ENCODE measurements at places on chromosomes 7 and 10. TPM values are rescaled to one million over a fixed set of nuclear protein-coding genes. Genes with fewer than 3 reads are reported as not detected.

DNA sequence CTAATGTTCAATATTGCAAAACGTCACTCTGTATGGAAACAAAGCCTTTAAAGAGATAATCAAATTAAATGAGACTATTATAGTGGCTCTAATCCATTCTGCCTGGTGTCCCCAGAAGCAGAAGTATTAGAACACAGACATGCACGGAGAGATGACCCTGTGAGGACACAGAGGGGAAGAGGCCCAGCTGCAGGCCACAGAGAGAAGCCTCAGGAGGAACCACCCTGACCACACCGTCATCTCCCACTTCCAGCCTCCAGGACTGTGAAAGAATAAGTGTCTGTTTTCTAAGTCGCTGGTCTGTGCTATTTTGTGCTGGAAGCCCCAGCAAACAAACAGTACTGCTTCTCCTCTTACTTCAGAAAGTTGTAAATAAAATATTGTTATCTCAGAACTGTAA is 283.5 kb upstream of the ADARB2 start:
- no peak overlapping the region for H3K4me3 ChIP-seq
- no peaks in the 10 kb centered on the region for H3K36me3 ChIP-seq
- no peak for DNase-seq
- H3K27me3 ChIP-seq = no peaks in the 10 kb centered on the region
- no peak overlapping the region for H3K27ac ChIP-seq
- H3K4me1 ChIP-seq = no peaks in the 10 kb centered on the region

DNA sequence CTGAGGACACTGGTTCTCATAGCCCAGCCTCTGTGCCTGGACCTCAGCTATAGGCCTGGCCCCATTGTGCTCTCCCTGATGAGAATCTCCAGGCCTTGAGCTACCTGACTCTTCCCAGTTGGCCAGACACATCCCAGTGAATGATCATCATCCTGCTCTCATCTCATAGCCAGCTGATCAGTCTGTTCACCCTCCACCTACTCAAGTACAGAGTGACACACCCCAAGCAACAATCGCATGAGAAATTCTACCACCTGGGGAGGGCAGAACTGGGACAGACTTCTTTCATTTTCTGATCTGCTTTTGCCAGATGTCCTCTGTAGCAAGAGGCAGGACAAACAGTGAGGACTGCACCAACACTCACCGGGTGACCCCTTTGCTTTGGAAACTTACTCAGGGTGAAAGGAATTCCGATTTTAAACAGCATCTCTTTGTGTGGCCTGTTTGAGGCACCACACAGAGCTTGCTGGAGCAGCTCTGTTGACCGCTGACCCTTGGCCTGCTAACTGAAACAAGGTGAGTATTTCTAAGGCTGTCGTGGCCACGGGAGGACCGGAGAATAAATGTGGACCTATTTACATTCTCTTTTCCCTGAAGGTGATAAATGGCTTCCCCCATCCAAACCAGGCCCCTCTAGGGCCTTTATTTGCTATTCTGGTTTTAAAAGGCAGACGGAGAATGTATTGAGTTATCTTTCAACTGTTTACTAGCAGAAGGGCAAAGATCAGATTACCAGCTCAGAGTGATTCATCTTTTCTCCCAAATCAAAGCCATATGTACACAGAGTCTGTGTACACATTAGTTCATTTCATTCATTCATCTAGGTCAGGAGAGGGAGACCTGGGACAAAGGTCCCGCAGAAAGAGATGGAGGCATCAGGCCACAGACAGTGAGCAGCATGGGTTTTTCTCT is 181.4 kb upstream of the TNS3 start:
- no peaks in the 10 kb centered on the region for H3K4me1 ChIP-seq
- DNase-seq = no peak
- H3K27me3 ChIP-seq = peaks cover 4% of the 10 kb centered on the region
- no peak overlapping the region for H3K27ac ChIP-seq
- H3K36me3 ChIP-seq = no peaks in the 10 kb centered on the region

- DNase-seq = no peak
- no peaks in the 10 kb centered on the region for H3K36me3 ChIP-seq
- no peak overlapping the region for H3K27ac ChIP-seq
- H3K4me3 ChIP-seq = no peak overlapping the region
- H3K4me1 ChIP-seq = peaks cover 5% of the 10 kb centered on the region
- H3K27me3 ChIP-seq = no peaks in the 10 kb centered on the region
Observed at GRCh38 chr10:46220187-46220586, 66.6 kb upstream of the ANTXRL start.

DNA sequence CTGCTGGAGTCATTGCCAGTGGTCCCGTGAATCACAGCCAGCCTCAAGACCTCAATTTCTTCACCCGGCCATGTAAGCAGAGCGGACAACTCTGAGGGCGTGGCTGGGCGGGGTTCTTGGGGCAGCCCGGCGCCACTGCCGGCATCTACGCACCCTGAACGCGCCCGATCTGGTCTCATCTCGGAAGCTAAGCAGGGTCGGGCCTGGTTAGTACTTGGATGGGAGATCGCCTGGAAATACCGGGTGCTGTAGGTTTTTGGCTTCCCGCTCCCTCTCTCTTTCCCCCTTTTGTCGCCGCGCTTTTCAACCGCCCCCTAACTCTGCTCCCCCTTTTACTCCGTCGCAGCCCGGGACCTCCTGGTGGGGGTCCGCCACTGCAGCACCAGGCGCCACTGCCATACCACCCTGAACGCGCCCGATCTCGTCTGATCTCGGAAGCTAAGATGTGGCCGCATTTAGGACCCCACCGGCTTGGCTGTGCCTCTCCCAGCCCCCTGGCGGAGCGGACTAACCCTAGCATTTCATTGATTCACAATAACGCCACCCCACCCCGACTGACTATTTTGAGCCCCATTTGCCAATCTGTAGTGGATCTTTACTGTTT is 25.3 kb downstream of the GARIN1A start:
- peaks cover 63% of the 10 kb centered on the region for H3K27me3 ChIP-seq
- no peak overlapping the region for H3K27ac ChIP-seq
- peak; percentile 61 for DNase-seq
- H3K4me1 ChIP-seq = peaks cover 11% of the 10 kb centered on the region

DNA sequence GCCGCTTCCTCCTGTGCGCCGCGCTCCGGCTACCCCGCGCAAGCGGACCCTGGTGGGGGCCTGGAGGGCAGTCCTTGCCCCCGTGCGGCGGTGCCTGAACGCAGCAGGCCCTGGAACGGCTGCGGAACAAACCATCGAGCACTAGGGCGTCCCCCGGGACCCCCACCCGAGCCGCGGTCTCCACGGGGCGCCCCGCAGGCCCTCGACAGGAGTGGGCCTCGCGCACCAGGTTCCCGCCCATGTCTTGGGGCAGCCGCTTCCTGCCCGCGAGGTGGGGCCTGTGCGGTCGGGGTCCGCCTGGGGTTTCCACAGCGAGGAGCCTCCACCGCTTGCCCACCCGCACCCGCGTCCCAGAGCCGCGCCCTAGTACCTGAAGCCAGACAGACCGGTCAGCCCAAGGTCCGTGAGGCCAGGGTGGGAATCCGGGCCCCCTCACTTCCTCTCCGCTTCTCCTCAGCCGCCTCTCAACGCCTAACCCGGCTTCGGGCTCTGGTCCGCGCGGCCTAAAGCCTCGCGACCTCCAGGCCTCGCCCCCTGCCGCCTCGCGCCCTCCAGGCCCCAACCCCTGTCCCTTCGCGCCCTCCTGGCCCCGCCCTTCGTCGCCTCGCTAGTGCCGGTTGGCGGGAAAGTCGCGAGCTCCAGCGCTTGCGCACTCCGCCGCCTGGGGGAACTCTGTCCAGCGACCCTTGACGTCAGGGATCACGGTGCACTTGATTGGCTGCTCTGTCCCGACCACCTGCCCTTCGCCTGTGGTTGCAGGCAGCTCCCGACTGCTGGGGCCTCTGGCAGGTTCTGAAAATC is 7.0 kb upstream of the GBX1 start:
- no peak overlapping the region for H3K4me3 ChIP-seq
- no peak overlapping the region for H3K27ac ChIP-seq
- peaks cover 9% of the 10 kb centered on the region for H3K4me1 ChIP-seq
- H3K36me3 ChIP-seq = no peaks in the 10 kb centered on the region
- no peak for DNase-seq

GRCh38 chr7:153193144-153193595 is 433.6 kb downstream of the ACTR3B start:
- no peak overlapping the region for H3K4me3 ChIP-seq
- no peaks in the 10 kb centered on the region for H3K4me1 ChIP-seq
- no peaks in the 10 kb centered on the region for H3K27me3 ChIP-seq
- no peak overlapping the region for H3K27ac ChIP-seq

- peak; percentile 44 for DNase-seq
- no peaks in the 10 kb centered on the region for H3K36me3 ChIP-seq
- no peak within 1 kb of the TSS for H3K4me3 ChIP-seq
- H3K4me1 ChIP-seq = peaks cover 10% of the 10 kb centered on the region
Observed at GRCh38 chr7:76424413-76425111, at the start of gene ZP3. Gene ZP3, plus strand, starts transcription at chr7:76424950. Its CDS starts 15 bp downstream, at chr7:76424965.

DNA sequence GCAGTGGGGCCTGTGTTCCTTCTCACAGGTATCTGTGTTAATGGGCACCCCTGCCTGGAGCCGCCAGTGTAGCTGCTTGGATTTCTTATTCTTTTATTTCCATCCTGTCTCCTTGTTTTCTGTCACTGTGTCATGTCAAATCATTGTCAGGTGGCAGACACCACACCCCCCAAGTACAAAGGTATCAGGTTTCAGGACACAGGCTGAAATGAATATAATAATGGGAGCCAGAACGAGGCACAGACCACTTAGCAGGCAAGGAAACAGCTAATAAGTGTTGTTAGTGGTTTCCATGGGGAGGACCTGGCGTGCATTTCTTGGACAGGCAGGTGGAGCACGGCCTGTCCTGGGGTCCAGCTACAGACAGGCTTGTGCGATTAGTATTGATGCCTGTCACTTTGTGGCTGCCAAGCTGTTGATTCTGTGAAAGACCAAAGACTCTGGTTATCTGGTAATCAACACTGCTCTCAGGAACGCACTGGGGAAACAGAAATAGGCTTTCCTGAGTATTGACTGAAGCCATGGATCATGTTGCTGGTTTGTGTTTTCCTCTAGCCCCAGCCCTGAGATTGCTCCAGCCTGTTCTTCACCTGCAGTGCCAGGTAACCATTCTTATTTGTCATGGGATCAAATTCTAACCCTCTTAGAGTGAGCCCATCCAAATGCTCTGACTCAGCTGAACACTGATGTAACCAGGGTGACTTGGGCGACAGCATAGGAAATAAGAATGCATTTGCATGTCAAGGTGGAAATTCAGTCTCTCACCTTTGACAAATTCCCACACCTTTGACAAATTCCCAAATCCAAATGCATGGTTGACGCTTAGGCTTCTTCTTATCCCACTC is 1002.0 kb downstream of the LRMDA start:
- H3K36me3 ChIP-seq = no peaks in the 10 kb centered on the region
- no peaks in the 10 kb centered on the region for H3K27me3 ChIP-seq
- DNase-seq = no peak
- H3K27ac ChIP-seq = no peak overlapping the region
- no peaks in the 10 kb centered on the region for H3K4me1 ChIP-seq
- H3K4me3 ChIP-seq = no peak overlapping the region

DNA sequence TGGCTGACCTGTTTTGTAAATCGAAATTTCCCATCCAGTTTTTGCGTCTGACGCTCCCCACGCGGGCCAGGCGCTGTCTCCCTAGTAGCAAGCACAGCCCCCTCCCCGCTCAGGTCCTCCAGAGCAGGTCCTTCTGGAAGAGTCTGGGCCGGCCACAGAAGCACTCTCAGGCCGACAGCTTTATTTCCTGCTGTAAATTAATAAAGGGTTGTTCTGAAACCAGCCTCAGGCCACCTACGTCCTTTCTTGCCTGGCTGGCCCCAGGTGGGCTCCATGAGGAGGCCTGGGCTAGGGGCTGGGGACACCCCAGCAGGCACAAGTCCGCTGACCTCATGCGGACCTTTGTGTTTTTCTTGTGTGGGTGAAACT is 35.2 kb downstream of the CAMK2B start:
- no peak overlapping the region for H3K4me3 ChIP-seq
- H3K4me1 ChIP-seq = no peaks in the 10 kb centered on the region
- no peak overlapping the region for H3K27ac ChIP-seq
- H3K27me3 ChIP-seq = peaks cover 11% of the 10 kb centered on the region
- DNase-seq = no peak
- H3K36me3 ChIP-seq = no peaks in the 10 kb centered on the region

DNA sequence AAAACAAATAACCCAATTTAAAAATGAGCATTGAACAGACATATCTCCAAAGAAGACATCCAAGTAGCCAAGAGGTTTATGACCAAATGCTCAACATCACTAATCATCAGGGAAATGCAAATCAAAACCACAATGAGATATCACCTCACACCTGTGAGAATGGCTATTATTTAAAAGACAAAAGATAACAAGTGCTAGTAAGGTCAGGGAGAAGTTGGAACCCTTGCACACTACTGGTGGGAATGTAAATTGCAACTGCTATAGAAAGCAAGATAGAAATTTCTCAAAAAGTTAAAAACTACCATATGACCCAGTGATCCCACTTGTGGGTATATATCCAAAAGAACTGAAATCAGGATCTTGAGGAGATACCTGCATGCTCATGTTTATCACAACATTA is 49.5 kb downstream of the SGMS1 start:
- peaks cover 32% of the 10 kb centered on the region for H3K4me1 ChIP-seq
- H3K27ac ChIP-seq = no peak overlapping the region
- H3K4me3 ChIP-seq = no peak overlapping the region
- H3K36me3 ChIP-seq = no peaks in the 10 kb centered on the region

DNA sequence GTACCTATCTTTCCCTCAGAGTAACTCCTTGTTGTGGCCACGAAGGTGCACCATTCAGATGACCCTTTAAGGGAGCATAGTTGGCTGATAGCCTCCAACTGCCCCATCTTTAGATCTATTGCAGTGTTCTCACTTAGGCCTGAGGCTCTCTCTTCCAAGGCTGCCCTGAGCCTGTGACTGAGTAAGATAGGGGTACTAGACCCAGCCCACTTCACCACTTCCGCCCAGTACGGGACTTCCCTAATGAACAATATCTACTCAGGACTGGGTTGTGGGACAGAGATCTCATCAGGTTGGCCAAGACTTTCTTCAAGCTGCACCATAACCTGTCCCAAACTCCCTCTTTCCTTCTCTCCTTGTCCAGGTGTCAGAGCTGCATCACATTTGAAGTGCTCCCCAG is 5.7 kb upstream of the GNAI1 start:
- no peak overlapping the region for H3K27ac ChIP-seq
- DNase-seq = no peak
- H3K36me3 ChIP-seq = peaks cover 4% of the 10 kb centered on the region
- H3K27me3 ChIP-seq = peaks cover 13% of the 10 kb centered on the region
- H3K4me3 ChIP-seq = no peak overlapping the region

GRB10 gene
- total RNA-seq = 2.5 TPM

CEP55 gene
- 45.7 TPM for total RNA-seq

OR2A5 gene
- not detected for total RNA-seq

Data from natural killer cell treated with Interleukin-12 subunit alpha and Interleukin-12 subunit beta and Interleukin-15 and Interleukin-18, amount 100 ng/mL, for 72 hours (primary cell).